ENCODE measurements at places on chromosomes 16 and 17.

- no peak for DNase-seq
These were observed 49.6 kb downstream of the ANKFY1 start for GRCh38 chr17:4214157-4214556.

DNA sequence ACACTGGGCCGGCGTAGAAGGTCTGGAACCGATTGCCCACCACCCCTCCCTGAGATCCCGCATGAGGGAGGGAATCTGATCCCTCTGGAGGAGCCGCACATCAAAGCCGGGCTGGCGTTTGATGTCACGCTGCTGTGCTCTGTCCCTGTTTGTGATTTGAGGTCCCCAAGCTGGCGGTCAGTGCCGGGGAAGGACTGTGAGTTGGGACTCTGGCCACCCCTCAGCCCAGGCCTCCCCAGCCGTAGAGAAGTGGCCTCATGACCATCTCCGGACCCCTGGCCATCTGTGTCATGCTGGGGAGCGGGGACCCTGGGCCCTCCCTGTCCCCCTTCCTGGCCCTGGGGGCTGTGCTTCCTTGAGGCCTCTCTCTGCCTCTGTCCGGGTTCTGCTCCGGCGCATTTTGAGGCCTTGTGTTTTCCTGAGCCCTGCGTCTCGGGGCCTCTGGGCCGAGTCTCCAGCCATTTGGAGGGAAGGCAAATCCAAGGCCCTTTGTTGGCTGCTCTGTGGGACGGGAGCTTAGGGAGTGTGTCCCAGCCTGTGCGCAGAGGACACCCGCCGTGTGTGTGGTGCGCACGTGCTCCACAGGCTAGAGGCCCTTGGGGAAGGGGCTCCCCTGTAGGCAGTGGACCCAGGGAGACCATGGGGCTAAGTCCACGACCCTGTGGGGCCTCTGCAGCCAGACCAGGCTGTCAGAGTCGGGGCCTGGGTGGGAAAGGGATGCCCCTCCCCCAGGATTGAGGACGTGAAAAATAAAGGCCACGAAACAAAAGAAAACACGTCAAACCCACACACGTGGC, 15.1 kb downstream of the ASPSCR1 start:
- DNase-seq = no peak

DNA sequence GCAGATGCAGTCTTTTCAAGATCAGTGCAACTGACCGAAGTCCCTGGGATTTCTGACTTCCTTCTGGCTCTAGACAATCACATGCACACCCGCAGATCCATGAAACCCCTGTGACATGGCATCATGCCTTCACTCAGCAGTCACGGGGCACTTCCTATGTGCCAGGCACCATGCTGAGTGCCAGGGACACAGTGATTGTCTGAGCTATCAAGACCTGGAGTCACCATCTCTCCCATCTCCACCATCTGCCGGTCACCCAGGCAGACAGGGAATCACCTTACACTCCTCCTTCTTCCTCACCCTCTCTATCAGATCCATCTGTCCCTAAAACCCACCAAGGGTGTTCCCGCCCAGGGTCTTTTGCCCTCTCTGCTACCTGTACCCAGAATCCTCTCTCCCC, 5.3 kb downstream of the BEAN1 start:
- DNase-seq = no peak

- DNase-seq = no peak
These were observed 19.9 kb upstream of the JPH3 start for GRCh38 chr16:87582216-87582965.

DNA sequence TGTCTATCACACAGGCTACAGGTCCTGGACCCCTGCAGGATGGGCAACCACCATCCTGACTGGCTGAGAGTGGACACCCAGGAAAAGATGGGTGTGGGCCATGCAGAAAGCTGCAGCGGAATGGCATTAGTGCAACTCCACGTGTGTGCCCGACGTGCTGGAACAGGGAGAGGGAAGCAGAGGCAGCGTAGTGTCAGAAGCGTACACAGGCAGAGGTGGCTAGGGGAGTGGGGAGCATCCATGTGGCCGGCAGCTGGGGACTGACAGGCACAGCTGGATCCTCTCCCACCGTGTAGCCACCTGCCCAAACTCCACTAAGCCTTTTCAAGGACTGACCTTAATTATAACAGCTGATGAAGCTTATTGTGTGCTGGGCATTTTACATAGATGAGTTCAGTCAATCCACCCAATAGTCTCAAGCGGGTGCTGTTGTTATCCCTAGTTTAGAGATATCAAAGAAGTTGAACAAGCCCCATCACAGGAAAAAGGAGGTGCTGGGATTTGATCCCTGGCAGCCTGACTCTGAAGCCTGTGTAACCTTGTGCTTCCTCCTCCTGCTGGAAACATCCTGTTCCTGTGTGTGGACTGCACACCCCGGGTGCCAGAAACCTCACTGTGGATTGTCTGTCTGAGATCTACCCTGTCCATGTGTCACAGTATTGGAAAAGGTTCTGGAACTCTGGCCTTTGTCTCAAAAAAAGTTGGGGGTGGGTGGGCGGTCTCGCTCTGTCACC, 114.0 kb downstream of the PRKCA start:
- no peak for DNase-seq

- DNase-seq = no peak
These were observed 3.2 kb downstream of the ZNF500 start for GRCh38 chr16:4763791-4764190.

All from NCI-H1092 (cell line).